D721Med (cell line): ENCODE measurements at places on chromosomes 5 and 9.

DNA sequence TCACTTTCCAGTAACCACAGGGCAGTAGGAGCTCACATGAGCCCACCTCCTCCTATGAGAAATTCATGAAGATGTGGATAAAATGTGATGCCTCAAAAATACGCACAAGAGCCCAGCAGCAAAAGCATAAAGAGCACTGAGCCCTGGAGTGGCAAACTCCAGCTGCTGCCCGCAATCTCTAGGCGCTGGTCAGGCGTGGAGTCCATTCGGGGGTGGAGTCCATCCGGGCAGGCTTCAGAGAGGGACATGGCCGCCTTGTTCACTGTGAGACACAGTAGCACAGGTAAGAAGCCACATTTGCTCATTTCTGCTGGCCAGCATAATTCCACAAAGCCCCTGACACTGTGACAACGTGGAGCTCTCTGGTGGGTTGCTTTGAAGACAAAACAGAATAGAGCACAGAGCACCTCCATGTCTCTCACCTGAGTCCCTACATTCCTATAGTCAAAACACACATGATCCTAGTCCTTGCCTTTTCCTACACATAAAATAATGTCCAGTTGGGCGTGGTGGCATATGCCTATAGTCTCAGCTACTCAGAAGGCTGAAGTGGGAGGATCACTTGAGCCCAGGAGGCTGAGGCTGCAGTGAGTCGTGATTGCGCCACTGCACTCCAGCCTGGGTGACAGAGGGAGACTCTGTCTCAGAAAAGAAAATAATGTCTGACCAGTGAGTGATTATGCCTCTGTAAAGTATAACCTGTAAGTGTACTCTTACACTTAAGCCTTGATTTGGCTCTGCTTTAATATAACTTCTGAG, 365.2 kb downstream of the GADD45G start:
- DNase-seq = no peak

GRCh38 chr5:146070746-146071145, 34.6 kb downstream of the PLAC8L1 start:
- no peak for DNase-seq

- no peak for DNase-seq
These were observed 24.6 kb downstream of the AK8 start for GRCh38 chr9:132853482-132853881.

- DNase-seq = no peak
These were observed 125.1 kb upstream of the SH3GL2 start for GRCh38 chr9:17453751-17454150.

DNA sequence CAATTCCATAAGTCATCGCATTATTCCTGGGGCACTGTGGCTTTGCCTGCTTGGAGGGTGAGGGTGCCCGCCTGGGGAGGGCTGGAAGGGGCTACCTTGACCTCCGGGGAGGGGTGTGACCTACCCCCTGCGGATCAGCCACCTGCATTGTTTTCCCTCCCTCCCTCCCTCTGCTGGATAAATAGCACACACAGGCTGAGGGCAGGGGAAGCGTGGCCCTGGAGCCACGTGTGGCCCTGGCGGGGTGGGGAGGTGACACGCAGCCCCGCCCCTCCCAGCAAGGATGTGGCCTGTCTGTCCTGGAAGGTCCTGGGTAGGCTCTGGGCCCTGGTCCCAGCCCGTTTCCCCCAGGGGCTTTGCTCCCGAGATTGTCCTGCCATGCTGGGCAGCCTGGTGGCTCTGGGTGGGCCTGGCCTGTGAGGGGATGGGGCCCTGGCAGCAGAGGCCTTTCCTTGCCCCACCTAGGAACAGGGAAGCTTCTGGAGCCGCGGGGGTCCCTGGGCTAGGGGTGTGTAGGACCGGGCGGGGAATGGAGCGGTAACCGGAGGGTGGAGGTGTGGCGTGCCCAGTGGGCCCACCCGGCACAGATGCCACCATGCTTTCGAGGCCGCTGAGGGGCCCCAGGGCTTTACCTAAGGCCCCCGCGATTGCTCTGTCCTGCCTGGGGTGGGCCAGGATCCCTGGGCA, 33.4 kb downstream of the RXRA start:
- DNase-seq = no peak

GRCh38 chr5:38346593-38346992, 88.2 kb downstream of the EGFLAM start:
- DNase-seq = no peak

GRCh38 chr9:99085949-99086948, 18.7 kb upstream of the TGFBR1 start:
- DNase-seq = no peak

GRCh38 chr9:27478322-27478721, 45.8 kb upstream of the IFNK start:
- no peak for DNase-seq

- DNase-seq = no peak
These were observed 116.9 kb upstream of the OTULINL start for GRCh38 chr5:14464671-14465070.

DNA sequence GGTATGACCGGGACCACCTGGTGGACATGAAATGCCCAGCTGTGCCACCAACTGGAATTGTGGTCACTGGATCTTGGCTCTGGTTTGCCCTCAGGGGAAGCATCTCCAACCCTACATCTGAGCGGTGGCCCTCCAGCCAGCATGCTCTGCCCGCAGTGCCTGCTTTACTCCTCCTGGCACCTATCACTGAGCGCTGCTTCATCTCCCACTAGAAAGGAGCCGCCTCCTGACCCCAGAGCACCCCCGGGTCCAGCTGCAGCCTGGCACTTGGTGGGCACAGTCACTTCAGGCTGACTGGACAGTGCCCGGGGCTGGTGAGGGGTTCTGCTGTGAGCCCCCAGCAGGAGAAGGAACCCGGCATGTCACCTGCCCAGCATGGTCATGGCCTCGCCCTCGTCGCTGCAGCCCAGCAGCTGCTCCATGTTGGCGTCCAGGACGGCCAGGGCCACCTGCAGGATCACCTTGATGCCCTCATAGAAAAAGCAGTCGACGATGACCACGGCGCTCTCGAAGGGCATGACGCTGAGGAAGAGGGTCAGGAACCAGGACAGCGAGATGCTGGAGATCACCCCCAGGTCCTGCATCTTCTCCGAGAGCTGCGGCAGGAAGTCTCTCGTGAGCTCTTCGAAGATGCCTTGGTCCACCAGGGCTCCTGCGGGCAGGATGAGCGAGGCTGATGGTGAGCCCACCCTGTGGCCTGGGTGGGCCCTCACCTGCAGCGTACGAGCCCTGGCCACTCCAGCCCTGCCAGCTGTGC, 16.1 kb upstream of the MRNIP start:
- peak; percentile 14 for DNase-seq

- no peak for DNase-seq
These were observed 175.5 kb upstream of the SV2C start for GRCh38 chr5:75907651-75908050.

DNA sequence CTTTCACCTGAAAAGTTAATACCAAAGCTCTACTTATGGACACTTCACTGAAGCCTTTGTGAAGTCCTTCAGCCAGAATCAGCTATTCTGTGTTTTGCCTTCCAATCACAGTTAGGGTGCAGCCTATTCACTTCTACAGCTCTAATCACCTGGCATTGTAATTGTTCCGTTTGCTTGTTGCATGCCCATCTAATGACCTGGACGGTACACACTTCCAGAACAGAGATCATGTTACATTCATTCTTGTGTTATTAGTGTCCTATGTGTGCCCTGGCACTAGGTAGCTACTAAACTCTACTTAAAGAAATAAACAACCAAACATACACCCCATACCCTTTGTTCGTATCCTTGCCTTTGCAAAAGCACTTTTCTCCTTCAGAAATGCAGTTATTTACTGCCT, 1162.9 kb upstream of the WWC1 start:
- no peak for DNase-seq

GRCh38 chr5:168939887-168940544, 360.8 kb upstream of the PANK3 start:
- DNase-seq = no peak

DNA sequence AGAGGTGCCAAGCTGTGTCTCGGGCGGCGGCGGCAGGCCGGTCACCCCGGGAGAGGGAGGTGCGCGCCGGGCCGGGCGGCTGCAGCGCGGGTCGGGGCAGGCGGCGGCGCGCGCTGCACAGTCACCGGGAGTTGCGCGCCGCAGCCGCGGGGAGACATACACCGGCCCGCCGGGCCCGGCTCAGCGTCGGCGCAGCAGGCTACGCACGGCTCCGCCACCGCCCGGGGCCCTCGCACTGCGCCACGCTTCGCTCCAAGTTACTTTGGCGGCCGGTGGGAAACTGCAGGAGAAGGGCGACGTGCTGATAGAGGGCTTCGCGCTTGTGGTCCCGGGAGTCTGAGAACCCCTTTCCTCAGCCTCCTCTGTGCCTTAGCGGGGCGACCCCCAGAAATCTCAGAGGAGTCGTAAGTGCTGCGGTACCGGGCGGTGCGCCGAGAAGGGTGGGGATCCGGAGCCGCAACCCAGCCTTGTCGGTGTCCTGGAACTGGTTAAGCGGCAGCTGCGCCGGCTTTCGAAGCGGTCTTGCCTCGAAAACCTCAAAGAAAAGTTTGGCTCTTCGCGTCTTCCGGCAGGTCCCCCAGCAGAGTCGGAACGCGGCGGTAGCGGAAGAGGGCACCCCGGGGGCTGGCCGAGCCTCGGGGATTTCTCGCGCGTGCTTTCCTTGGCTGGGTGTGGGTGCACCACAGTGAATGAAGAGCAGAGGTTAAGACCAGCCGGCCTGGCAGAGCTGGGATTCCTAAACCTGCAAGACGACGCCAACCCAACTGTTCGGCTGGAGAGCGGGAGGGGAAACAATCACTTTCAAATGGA, at the start of gene EFNA5:
Gene EFNA5 (minus strand): TSS at position 6 of the 810 bp plus-strand sequence.
- no peak for DNase-seq

DNA sequence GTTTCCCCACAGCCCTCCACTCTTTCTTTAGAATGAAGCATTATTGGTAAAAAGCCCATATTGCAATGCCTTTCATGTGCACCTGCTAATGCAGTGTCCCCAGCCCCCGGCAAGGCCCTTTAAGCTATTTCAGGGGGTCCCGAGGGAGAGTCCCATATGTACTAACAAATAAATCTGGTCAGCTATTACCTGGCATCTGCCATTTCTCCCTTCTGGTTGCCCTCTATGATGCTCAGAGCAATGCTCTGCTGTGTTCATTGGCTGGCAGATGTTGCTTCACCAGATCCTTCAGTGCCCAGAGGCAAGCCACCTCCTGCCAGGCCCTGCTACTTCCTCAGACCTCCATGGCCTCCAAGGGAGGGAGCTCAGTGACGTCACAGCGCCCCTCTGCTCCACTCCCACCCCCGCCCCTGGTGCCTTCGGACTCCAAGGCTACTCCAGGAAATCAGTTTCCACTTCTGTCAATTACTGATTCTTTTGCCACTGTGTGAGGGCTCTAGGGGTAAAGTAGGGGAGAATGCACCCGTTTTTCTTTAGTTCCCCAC, 201.1 kb upstream of the GLRA1 start:
- no peak for DNase-seq

DNA sequence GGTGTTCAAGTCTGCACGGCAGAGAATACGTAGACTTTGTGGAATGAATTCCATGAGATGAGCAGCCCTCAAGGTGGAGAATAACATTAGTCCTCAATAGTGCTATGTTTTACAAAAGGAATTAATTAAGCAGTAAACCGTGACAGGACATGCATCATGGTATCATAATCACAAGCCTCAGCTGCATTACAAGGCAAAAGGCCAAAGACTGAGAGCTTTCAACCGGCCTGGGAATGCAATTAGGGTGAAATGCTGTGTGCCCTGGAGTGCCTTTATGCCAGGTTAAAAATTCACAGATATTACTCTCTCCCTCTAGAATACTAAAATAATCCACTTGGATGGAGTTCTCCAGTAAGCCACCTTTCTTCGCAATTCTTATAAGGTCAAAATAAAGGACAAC, 270.6 kb downstream of the MLLT3 start:
- DNase-seq = no peak

DNA sequence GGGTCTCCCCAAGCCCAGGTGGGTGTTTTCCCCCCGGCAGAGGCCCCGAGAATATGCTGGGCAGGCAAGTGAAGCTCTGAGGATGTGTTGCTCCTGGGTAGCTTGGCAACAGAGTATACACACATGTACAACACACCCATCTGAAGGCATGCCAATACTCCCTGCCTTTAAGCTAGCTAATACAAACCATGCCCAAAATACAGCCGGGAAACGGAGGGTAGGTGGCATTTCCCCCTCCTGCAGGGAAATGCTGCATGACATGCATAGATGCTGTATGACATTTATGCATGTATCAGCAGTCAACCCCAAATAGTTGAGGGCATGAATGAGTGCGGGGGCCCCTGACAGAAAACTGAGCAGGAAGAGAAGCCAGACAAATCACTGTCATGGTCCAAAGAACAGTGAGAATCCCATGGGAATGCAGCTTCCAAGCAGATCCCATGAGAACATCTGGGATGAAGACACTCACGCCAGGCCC, 614.1 kb downstream of the EBF1 start:
- DNase-seq = no peak

GRCh38 chr5:124061663-124062062, 549.7 kb downstream of the CSNK1G3 start:
- DNase-seq = no peak

DNA sequence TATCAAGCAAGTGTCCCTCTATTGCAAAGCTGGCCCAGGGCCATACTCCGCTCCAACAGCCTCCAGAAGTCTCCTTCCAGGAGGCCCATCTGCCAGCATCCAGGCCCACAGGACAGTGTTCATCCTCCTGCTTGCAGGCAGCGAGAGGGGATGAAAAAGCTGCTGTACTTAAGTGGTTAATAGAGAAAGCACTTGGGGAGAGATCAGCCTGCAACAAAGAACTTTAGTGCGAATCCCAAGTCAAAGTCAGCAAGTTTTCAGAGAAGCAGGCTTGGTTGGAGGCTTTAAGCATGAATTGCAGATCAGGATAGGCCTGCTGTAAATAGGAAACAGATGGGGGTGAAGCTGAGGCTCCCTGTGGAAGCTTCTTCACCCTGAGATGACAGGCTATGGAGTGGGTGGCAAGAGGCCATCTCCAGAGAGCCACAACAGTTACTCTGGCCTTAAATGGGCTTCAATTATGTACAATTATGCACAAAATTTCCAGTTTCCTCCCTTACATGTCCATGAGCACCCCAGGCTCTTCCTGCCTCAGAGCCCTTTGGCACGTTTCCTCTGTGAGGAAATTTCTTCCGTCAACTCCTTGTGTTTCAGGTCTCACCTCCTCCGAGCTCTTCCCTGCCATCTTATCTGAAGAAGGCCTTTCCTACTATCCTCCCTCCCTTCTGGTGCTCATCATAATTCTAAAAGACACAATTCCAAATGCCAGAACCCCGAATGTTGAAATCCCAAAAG, 98.0 kb upstream of the NR3C1 start:
- DNase-seq = no peak

DNA sequence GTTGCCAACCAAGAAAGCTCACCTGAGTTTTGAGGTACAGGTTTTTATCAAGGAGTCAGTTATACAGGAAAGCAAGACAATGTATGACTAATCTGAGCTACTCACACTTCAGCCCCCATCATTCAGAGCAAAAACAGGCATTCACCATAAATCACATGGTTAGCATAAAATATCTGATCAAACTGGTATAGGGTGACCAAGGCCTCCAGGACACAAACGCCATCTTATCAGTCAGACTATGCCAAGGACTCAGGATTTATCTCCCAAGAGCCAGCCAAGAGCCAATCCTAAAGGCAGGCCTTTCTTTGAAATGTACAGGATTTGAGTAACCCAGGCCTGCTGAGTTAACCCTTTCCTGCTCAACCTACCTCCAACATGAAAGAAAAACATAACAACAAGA, 313.0 kb upstream of the NREP start:
- DNase-seq = no peak

GRCh38 chr5:177474846-177475562, 1.6 kb upstream of the DBN1 start:
- no peak for DNase-seq
